ENCODE measurements at places on chromosomes 7 and 10. TPM values are rescaled to one million over a fixed set of nuclear protein-coding genes. Genes with fewer than 3 reads are reported as not detected.

Gene BCL7B
- 32.8 TPM for total RNA-seq

Gene TBXAS1
- total RNA-seq, result 3.5 TPM

Gene ELOVL3
- 0.36 TPM for total RNA-seq

Gene SLC37A3
- total RNA-seq, result 22.1 TPM

Gene ITGA8
- total RNA-seq, result 7.6 TPM
